Nephron progenitor cell (in vitro differentiated cells): ENCODE measurements at places on chromosomes 5 and 9.

DNA sequence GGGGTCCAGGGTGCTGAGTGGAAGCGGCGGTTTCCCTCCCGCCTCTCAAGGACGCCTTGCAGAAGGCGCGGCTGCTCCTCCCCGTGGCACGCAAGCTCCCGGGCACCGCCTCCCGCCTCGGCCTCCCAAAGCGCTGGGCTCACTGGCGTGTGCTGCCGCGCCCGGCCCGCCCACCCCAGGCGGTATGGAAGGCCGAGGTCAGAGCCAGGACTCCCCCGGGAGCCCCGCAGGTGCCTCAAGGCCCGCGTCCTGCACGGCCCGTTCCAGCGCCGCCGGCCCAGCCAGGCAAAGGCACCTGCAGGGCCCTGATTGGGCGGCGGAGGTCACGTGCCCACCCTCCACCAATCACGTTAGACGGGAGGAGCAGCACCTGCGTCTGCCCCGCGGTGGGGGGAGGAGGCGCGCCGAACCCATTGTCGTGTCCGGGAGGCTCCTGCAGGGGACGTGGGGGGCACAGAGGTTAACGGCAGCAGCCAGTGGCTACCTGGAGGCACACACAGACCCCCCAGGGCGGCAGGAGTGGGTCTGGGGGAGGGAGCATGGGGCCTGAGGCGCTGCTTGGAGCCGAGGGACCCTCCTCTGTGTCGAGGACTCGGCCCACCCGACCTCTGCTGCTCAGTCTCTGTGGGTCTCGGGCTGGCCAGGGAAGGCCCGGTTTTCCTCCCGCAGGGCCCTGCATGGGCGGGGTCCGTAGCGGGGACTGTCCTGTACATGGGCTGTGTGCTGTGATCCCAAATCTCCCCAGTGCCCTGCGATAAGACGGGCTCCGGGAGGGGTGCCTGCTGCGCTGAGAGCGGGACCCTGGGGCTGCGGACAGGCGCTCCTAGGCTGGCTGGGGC, 2.0 kb upstream of the LCN12 start:
- peak; percentile 97 for DNase-seq

- no peak for DNase-seq
Observed at GRCh38 chr9:135901826-135902225, 5.5 kb downstream of the CAMSAP1 start.

DNA sequence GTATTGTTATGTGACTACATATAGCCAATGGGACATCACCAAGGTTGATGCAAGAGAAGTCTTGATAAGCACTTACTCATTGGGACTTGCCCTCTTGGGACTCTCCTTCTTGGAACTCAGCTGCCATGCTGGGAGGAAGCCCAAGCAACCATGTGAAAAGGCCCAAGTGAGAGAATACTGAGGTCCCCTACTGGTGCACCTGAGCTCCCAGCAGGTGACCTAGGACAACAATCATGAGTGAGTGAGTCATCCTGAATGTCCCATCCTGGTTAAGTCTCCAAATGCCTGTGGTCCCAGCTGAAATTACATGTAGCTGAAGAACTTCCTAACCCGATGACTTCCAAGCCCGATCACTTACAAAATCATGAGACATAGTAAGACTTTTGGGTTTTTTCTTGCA, 260.7 kb downstream of the ICE1 start:
- DNase-seq: no peak

- DNase-seq: no peak
Observed at GRCh38 chr5:167699432-167699831, 592.0 kb upstream of the WWC1 start.

GRCh38 chr9:116471093-116471906, 215.8 kb upstream of the TRIM32 start:
- peak; percentile 38 for DNase-seq

DNA sequence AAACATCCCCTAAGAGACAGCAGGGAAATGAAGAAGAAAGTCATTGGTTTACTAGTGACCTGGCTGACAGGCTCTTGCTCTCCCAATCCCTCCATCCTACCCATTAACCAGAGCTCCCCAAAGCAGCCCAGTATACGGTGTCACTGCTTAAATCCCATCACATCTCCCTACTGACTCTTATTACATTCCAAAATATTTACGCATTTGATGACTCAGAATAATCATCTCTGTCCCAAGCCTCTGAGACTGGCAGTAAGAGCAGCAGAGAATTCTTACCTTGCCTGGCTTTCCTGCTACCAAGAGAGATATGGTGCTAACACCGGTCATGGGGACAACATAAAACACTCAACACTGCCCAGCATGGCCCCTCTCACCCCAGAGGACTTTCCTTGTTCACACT, 20.2 kb upstream of the WHRN start:
- no peak for DNase-seq

DNA sequence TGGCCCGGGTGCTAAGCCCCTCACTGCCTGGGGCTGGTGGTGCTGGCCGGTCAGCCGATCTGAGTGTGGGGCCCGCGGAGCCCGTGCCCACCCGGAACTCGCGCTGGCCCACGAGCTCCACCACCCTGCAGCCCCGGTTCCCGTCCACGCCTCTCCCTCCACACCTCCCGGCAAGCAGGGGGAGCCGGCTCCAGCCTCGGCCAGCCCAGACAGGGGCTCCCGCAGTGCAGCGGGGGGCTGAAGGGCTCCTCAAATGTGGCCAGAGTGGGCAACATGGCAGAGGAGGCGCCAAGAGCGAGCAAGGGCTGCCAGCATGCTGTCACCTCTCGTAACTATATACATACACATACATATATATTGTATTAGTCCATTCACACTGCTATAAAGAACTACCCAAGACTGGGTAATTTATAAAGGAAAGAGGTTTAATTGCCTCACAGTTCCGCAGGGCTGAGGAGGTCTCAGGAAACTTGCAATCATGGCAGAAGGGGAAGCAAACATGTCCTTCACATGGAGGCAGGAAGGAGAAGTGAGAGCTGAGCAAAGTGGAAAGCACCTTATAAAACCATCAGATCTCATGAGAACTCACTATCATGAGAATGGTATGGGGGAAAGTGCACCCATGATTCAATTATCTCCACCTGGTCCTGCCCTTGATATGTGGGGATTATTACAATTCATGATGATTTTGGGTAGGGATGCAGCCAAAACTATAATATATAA, 56.8 kb downstream of the LIX1 start:
- DNase-seq: no peak

DNA sequence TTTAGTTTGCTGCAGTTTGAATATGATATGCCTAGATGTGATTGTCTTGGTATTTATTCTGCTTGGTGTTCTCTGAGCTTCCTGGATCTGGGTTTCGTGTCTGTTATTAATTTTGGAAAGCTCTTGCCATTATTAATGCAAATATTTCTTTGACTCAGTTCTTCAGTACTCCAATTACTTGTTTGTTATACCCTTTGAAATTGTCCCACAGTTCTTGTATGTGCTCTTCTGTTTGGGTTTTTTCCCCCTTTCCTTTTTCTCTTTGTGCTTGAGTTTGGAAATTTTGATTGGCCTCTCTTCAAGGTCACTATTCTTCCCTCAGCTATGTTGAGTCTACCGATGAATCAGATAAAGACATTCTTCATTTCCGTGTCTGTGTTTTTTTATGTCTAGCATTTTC, 96.6 kb upstream of the CKMT2 start:
- no peak for DNase-seq

- no peak for DNase-seq
Observed at GRCh38 chr5:58081435-58081834, 378.5 kb downstream of the PLK2 start.

GRCh38 chr9:125964702-125965225, 217.6 kb downstream of the PBX3 start:
- DNase-seq: no peak
